ENCODE measurements at places on chromosomes 6 and 20.

DNA sequence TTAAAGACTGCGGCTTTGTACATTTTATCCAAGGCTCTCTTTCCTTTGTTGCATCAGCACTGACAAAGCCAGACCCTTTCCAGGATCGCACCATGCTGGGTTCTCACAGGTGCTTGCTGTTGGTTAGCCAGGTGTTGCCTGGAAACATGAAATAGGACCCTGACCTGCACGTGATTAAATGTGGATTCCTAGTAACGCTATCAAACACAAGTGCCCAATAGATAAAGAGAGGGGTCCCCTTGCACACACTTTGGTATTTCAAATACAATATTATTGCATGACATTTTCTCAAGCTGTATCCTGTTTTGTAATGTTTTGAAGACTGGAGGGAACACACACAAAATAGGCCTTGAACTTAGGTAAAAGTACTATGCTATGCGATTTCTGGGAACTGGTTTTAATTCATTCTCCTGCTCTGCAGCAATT lies 73.3 kb downstream of the AKAP12 start:
- no peak for DNase-seq

GRCh38 chr6:167097770-167098169 lies 25.1 kb upstream of the CCR6 start:
- no peak for DNase-seq

GRCh38 chr6:5325173-5325572 lies 63.9 kb downstream of the FARS2 start:
- no peak for DNase-seq

GRCh38 chr20:24662322-24662721 lies 192.9 kb downstream of the SYNDIG1 start:
- DNase-seq = no peak

GRCh38 chr6:57162516-57162915 lies 9.6 kb upstream of the BAG2 start:
- DNase-seq = no peak

DNA sequence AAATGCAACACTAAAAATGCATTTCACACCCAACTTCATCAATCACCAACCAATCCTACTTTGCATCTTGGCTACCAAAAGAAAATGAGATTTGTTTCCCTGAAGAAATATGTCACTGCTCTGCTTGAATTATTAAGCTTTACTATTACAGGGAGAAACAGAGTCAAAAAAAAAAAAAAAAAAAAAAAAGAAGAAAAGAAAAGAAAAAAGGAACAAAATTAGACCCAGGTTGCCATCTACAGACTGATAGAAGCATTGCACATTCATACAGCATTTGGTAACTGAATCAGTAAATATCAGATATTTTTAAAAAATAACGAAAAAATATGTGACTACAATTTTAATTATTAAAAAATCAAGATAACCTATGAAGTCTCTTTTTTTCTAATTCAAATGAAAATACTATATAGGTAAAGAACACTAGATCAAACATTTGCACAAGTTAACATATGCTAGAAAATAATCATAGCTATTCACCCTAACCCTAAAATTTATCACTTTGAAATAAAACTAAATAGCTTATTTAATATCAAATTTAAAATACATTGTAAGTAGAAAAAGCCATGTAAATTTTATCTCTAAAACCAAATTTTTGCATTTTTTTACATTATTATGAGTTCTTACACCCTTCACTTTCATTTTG lies 83.3 kb downstream of the DCDC2 start:
- no peak for DNase-seq
